ENCODE measurements at places on chromosomes 12 and 14.

GRCh38 chr14:99466758-99467157 lies 13.9 kb downstream of the SETD3 start:
- DNase-seq = no peak

GRCh38 chr12:130074661-130075406 lies 87.4 kb upstream of the FZD10 start:
- no peak for DNase-seq

GRCh38 chr12:66087365-66087943 lies 43.1 kb downstream of the LLPH start:
- peak; percentile 62 for DNase-seq

DNA sequence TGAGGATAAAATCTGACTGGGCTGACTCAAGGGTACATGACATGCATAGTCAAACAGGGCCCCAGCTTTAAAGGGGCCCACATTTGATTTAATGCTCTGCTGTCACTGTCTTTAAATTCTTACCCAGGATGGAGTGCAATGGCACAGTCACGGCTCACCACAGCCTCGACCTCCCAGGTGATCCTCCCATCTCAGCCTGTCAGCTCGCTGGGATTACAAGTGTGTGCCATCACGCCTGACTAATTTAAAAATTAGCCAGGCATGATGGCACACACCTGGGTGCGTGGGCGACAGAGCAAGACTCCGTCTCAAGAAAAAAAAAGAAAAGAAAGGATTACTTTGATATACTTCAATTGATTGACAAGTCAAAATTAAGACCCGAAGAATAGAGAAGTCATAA lies 9.2 kb upstream of the PLBD1 start:
- DNase-seq = no peak

DNA sequence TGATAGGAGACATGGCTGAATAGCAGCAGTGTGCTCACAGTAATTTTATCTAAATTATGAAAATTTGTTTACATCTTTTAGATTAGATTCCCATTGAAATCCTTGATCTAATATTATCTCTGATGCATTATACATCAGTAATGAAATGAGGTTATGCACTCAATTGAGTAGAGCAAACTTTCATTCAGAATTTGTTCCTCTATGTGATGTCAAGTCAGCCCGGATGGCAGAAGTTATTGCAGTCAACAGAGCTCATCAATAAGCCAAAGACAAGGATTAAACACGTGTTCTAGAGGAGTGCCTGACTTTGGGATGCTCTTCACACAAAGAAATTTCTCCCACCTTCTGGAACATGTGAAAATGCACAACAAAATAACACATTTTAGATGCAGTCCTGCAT lies 688.8 kb downstream of the TMEM121 start:
- no peak for DNase-seq

DNA sequence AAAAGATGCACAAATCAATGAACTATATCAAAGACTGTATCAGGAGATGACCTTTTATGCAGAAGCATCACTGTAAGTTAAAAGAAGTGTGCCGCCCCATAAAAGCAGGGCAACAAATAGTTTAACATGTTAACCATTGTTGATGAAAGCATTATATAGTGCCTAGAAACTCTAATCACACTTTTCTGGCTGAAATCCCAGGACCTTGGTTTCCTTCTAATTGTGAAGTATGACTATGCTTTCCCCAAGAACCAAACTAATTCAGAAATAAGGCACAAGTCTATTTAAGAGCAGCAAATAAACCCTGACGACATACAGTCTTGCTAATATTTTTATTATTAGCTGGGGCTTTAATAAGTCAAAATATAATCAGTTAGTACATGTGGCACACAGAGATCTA lies 21.7 kb downstream of the RACGAP1 start:
- DNase-seq = no peak

GRCh38 chr14:23095196-23096108 lies at the start of gene C14orf119:
C14orf119 (plus strand) TSS chr14:23095505; CDS start chr14:23097659, 2,154 bp downstream.
- DNase-seq = no peak

DNA sequence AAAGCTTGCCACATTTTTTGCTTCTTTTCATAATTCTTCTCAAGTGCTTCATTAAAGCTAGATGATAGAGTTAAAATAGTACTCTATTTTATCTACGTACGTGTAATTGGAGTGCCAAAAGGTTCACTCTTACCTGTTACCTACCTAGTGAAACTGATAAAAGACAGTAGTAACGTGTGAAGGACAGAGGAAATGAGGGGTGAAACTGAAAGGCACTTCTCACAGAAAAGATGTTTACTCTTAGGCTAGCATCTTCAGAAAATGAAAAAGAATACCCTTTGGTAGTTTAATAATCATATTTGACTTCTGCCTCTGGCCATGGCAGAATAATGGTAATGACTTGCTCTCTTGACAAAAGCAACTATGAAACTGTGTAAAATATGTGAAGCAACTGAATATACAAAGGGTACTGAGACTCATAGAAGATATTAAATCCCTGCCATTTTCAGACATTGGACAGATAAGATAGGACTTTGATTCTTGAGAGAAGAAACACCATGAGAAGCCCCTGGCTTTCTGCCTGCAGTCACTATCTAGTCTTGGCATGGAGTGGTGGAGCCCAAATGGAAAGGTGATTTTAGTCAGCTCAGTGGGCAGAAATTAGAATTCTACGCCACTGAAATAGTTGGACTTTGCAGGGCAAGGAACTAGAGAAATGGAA lies 6.3 kb upstream of the EVL start:
- no peak for DNase-seq

GRCh38 chr14:75009176-75009575 lies 6.5 kb downstream of the EIF2B2 start:
- no peak for DNase-seq

GRCh38 chr12:80484746-80485145 lies 40.7 kb downstream of the PTPRQ start:
- no peak for DNase-seq

- no peak for DNase-seq
These were observed 359.8 kb downstream of the FOXG1 start for GRCh38 chr14:29126361-29126760.

DNA sequence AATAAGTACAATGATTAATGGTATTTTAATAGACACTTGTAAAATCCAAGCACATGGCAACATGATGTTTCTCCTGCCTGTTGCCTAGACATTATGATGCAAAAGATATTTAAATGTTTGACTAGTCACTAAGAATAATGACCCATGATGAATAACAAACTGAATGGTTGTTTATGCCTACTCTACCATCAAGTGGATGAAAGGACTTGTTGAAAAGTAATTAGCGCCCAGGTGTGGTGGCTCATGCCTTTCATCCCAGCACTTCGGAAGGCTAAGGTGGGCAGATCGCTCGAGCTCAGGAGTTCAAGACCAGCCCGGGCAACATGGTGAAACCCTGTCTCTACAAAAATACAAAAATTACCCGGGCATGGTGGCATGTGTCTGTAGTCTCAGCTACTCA lies 30.7 kb downstream of the KIF21A start:
- DNase-seq = no peak

- DNase-seq = peak; percentile 30
These were observed 16.5 kb upstream of the KRT78 start for GRCh38 chr12:52865090-52865944.

- no peak for DNase-seq
These were observed 411.2 kb downstream of the NPAS3 start for GRCh38 chr14:33349871-33350270.

GRCh38 chr12:52878507-52879393 lies 26.1 kb downstream of the KRT8 start:
- DNase-seq = no peak

DNA sequence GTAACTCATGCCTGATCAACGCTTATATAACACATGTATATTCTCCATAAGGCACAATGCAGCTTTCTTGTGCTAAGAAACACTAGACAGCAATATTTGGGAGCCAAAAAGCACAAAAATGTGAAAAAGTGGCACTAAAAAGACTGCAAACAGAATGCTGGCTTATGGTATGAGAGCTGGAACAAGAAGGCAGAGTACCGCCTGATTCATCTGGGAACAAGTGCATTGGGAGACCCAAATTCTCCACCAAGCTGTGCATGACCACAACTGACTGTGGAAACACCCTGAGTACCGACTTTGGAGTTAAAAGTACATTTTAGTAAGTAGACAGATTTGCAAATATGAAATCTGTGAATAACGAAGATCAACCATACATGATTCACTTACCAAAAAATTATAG lies 25.1 kb downstream of the E2F7 start:
- no peak for DNase-seq

GRCh38 chr14:76765461-76765931 lies 4.2 kb downstream of the VASH1 start:
- DNase-seq = no peak

DNA sequence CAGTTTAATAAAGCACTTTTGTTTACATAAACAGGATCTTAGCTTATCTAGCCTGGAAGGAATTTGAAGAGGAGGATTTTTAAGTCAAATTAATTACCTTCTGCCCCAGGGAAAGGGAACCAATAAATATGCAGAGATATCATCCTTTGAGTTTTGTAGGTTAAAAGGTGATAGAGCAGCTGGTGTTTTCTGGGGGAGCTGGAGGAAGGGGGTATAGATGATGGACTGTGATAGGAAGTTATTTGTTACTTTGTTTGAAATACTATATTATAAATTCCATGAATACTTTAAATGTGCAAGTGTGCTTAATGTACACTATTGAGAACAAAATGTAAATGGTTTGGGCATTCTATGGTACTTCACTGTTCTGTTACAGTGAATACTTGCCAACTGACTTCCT lies 55.2 kb downstream of the NPAS3 start:
- no peak for DNase-seq

GRCh38 chr14:95679148-95679815 lies 6.9 kb upstream of the TCL1B start:
- DNase-seq = no peak

GRCh38 chr14:28785096-28785952 lies 18.7 kb downstream of the FOXG1 start:
- DNase-seq = no peak

GRCh38 chr12:99722690-99723486 lies 75.3 kb downstream of the GARIN6 start:
- DNase-seq = no peak

- no peak for DNase-seq
These were observed 378.3 kb downstream of the BCL11B start for GRCh38 chr14:98893675-98894074.

- no peak for DNase-seq
These were observed 139.7 kb downstream of the TTLL5 start for GRCh38 chr14:75800792-75801191.

- DNase-seq = no peak
These were observed 417.6 kb downstream of the PCNX1 start for GRCh38 chr14:71324767-71325272.

DNA sequence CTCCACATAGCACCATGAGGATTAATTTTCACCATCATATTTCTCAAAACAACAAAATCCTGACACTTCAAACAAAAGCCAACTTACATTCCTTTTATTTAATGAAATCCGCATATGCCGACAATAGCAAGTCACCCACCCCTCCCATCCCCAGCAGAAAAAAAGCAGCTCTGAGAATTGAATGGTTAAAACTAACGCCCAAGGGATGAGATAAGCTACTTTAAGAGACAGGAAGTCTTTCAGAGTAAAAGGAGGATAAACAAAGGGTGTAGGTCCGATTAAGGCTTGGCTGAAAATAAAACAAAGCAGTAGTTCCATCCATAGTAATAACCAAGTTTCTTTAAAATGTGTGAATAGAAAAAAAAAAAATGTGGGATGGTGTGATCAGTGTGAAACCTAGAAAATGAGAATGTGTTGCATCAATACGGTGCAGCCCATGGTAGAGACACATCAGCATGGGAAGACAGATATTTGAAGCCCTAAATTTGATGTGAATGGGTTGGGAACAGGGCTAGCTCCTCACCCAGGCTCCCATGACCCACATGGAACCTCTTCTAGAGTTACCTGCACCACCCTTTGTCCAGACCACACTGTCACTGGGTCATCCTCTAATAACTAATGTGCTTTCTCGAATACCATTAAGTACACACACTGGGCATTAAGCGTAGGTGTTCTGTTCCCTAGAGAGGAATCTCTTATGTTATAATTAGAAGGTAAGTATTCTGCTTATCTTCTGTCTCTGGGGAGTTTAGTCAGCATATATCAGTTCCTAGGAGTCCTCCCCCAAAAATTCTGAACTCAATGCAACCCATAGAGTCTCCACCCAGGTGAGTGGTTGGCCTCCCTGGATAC lies 31.7 kb downstream of the RTRAF start:
- no peak for DNase-seq

DNA sequence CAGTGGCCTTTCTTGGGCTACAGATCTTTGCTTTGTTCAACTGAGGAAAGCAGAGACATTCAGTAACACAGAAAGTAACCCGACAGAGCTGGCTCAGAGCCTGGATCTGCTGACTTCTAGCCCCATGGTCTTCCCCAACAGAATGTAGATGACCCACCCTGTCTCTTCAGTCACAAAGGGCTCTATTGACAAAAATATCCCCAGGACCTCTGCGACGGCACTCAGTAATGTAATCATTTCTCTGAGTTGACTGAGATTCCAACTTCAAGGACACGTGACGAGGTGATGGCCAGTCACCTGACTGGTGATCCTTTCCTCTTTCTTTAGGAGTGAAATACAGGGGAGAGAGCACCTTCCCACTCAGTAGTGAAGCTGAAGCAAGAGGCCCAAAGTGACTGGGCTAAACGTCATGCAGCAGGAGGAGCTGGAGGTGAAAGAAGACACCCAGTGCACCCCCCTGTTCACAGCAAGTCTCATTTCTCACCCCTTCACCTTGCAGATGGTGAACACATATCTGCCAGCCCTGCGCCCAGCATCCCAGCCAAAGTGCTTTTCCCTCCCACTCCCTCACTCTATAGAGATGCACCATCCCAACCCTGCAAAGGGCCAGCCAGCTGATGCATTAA lies 179.2 kb upstream of the EGLN3 start:
- DNase-seq = no peak

- DNase-seq = no peak
These were observed 208.9 kb downstream of the SYNE2 start for GRCh38 chr14:64061706-64062105.

GRCh38 chr12:120066341-120066740 lies 50.2 kb downstream of the RAB35 start:
- DNase-seq = no peak

DNA sequence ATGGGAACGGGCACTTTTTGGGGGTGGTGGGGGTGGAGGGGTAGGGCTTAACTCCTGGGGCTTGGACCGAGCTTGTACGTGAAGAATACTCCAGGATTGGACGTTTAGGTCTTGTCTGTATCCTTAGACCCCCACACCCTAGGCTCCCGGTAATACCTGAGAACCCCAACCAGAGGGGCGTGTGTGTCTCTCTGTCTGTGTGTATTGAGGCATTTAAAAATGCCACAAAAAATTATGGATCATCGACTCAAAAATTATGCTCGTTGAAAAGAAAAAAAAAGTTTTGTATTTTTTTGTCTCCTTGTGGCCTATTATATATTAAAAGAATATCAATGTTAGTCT lies 459 bp downstream of the PPFIBP1 start:
- no peak for DNase-seq

GRCh38 chr12:49131894-49132461 lies 783 bp upstream of the TUBA1B start:
- no peak for DNase-seq
